ENCODE measurements at places on chromosomes 12 and 14.

DNA sequence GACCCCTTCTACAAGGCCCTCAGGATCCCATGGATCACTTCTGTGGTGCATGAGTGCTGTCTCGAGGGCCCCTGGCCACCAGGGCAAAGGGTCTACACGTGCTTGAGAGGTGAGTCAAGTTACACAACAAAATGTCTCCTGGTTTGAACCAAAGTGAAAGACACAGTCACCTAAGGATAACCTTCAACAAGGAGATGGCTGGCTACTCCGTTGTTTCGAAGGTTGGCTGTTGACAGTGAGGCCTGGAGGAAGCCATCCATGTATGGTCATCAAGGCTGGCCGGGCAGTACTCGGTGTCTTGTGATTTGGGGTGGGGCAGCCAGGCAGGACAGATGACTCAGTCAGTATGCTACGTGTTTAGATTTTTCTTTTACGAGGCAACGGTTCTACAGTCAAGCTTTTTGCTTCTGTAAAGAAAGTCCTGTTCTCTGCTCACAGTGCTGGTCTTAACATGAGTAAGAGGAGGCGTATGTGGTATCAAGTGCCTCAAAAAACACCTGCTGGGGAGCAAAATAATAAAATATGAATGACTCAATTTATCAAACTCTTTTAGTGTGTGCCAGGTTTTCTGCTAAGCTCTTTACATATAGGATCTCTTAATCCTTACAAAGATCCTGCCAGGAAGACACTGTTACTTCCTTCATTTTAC is 18.0 kb upstream of the NT5DC3 start:
- peak; percentile 91 for DNase-seq

DNA sequence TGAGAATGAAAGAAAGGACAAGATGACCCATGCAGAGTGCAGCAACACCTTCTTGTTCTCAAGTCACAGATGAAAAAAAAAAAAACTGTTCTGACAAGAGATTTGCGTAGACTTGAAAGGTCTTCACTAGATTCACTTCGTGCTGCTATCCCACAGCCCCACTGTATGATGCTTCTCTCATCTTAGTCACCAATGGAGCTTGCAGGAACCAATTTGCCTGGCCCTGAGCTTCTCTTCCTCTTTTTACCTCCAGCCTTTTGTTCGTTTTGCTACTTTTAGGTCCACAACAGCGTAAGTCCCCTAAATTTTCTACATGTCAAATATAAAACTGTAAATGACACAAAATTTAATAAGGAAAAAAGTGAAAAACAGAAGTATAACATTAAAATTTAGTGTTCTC is 107.9 kb upstream of the NAP1L1 start:
- no peak for DNase-seq

DNA sequence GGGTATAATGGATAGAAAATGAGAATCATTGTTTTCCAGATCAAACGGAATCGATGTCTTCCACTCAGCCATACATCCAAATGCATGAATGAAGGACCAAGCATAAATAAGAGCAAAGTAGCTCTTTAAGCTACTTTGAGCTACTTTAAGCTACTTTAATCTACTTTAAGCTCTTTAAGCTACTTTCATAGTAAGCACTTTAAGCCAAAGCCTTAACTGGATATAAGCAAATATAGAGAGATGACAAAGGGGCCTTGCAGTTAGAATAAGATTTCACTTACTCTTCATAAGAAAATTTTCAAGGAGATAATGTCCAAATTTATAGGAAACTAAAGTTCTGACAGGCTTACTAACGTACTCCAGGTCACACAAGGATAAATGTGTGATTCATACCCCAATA is 355.6 kb upstream of the KITLG start:
- DNase-seq: peak; percentile 40

DNA sequence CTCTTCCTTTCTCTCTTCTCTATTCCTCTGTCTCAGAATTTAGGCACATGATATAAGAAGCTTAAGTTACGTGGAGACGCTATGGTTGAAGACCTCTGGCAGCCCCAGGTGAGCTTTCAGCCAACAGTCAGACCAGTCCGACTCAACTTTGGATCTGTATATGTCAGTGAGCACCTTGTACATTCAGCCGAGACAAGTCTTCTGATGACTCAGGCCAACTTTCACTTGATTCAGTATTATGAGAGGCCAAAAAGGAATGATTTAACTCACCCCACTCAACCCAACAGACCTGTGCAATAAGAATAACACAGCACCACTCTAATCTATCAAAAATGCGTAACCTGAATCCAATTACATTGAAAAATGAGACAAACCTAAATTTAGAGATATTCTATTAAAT is 47.5 kb upstream of the FOXG1 start:
- no peak for DNase-seq

DNA sequence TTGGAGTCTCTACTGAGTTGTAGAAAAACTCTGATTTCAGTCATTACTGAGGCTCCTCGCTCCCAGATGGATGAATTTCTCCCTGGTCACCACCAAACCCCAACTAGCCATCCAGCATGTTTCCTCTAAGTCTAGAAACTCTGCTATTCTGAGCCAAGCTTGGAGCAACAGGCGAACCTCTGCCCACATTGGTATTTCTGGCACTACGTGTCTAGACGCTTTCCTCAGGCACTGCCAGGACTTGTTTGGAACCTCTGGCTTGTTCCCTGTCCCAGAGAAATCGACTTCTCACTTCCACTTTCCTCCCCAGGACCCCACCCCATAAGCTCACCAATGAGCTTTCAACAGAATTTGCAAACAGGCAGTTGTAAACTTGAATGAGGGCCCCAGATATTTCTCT is 27.6 kb downstream of the WSCD2 start:
- DNase-seq: no peak

GRCh38 chr14:104445086-104445485 is 134.5 kb upstream of the C14orf180 start:
- DNase-seq: no peak

DNA sequence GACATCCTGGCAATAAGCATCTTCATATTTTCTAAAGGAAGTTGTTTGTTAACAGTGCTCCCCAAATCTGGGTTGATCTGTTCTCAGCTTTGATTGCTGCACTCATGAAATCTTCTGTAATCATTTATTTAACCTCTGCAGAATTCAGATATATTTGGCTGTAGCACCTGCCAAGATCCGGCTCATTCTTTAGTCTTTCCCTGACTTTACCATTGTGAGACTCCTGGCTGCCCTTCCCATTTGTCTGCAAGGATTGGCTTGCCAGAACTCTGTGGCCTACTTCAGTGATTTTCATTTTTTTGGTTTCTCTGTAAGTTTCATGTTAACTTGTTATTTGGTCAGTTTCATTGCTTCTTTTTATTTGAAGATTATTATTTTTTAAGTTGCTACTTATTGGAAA is 191.2 kb upstream of the PLXNC1 start:
- DNase-seq: no peak

DNA sequence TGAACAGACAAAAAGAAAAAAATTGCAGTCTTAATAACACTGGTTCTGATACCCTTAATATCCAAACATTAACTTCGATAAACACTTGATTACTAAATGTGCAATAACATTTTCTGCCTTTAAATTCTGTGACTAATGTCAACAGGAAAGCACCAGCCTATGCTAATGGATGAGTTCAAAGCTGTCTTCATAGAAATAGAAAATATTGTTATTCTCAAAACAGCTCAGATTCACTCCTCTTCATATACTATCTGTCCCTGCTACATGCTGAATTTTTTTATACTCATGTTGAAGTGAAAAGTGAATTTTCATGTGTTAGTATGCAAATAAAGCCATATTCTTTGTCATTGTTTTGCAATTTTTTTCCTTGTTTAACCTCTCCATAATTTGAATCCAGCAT is 13.9 kb downstream of the TAS2R43 start:
- DNase-seq: no peak

DNA sequence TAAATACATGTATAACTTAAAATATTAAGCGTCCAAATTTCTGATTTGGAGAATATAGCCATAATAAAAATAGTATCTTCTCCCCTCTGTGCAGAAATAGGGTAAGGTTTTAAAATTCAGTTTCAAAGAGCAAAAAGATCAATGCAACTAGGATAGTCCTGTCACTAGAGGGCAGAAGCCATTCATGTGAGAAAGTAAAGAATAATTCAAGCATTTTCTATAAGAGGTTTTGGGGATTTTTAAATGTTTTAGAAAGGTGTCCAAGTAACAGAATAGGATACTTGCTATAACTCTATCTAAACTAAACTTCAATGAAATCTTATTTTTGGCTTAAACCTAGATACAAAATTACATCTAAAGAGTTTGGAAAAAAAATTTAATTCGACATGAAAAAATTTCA is 50.3 kb downstream of the ADAMTS20 start:
- peak; percentile 29 for DNase-seq

DNA sequence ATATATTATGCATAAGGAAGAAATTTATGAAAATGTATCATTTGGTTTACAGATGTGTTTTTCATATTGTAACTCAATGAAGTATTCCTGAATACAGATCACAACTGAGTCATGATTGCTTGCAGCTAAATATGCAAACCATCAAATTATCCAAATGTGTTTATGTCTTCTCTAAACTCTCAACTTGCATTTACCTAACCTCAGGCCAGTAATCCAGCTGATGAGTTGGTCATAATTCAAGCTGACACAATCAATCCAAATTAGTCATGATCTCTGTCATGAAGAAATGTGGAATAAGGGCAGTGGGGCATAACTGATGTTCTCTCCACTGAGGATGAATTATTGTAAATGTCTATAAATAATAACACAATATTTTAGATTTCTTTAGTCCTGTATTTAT is 104.8 kb upstream of the CNTN1 start:
- DNase-seq: no peak

- no peak for DNase-seq
Measured at GRCh38 chr12:99381992-99382391, 265.6 kb upstream of the GARIN6 start.

DNA sequence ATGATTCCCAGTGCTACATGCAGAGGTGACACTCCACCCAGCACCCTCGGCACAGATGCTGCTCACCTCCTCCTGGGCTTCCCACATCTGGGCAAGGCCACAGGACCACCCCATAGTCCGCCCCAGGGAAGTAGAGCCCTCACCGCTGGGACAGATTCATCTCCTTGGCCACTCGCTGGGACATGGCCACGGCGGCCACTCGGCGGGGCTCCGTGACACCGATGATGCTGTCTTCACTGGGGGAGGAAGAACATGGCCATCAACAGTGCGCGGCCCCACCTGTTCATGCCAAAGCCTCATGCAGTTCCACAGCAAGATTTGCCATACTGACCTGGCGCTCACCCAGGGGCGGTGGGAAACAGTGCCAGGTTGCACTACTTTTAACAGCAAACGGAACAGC is 13.7 kb downstream of the DHX37 start:
- DNase-seq: no peak

- DNase-seq: no peak
Measured at GRCh38 chr12:105292705-105293104, 37.8 kb upstream of the C12orf75 start.

DNA sequence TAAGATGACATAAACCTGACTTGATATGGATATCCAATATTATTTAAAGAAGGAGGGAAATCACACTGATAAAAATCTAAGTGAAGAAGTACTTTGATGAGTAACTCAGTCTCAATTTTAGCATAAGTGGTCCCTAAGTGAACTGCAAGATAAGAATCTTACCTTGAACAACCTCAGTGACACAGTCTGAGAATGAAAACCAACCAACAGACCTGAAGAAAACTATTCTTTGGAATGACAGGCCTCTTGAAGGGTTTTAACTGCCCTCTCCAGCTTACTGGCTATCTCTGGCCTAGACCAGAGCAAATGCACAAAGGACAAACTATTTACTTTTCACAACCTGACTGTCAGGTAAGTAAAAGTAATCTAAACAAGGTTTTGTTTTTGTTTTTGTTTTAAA is 44.7 kb downstream of the CPM start:
- no peak for DNase-seq

DNA sequence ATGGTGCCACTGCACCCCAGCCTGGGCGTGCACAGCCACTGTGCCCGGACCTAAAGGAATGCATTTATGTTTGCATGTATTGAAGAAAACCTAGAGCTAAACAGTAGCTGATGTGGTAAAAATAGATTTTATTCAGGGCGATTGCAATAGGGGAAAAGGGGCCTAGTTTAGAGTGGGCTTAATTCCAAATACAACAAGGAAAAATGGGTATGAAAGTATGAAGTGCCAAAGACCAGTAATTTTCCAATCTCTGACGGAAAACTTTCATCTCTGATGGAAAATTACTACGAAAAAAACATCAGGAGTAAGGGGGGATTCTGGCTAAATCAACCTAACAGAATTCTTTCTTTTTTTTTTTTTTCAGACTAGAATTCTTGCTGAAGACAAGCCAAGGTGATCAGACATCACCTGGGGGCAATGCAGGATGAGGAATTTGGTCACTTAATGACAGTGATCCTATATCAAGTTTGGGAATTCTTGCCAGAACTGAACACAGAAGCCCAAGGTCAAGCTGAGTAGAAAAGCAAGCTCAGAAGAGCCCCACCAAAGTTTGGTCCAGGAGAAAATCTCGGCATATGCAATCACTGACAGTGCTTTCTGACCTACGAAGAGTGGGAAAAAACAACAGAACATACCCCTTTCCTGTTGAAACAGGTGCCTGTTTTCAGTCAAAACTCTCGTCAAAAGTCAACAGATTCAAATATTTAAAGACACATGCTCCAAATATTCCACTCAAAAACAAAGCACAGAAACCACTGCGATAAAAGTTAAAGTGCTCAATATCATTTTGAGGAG is 13.7 kb upstream of the APOBEC1 start:
- DNase-seq: no peak

DNA sequence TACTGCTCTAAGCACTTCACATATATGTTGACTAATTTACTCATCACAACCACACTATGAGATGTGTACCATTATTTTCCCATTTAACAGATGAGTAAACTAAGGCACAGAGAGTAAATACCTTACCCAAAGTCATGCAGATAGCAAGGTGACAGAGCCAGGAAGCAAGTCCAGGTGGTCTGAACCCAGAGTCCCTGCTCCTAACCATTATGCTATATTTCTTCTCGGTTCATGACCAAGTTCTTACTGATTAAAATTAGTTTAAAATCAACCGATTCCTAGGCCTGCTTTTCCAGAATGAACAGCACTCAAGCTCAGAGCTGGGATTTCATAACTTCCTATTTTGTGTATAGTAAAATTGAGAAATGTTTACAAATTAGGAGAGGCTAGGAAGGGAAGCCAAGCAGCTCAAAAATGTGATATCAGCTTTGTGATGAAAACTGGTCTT is 85.5 kb upstream of the EGLN3 start:
- no peak for DNase-seq

DNA sequence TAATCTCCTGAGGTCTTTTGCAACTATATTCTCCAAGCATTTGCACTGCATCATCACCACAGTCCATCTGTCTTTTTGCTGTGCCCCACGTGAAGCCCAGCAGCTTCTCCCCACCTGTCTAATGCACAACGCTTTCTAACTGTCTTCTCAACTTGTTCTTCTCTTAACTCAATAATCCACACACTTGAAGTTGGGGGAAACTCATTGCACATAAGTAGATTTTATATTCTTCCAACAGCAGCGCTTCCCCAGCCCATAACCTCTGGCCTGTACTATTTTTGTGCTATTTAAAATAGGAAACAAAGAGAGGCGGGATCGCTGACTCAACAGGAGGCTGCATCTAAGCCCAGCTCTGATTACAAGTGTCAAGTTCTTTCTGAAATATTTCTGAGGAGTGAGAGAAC is 226.7 kb downstream of the GXYLT1 start:
- DNase-seq: peak; percentile 71
